Effector memory CD4-positive, alpha-beta T cell (primary cell): ENCODE measurements at places on chromosomes 16 and 17.

GRCh38 chr17:49580055-49580721, 4.5 kb downstream of the NXPH3 start:
- DNase-seq, result no peak

GRCh38 chr16:31920373-31920772, 46.8 kb downstream of the ZNF267 start:
- no peak for DNase-seq

GRCh38 chr17:34645594-34645993, 66.2 kb downstream of the TMEM132E start:
- no peak for DNase-seq

- no peak for DNase-seq
These were observed 31.8 kb downstream of the TOX3 start for GRCh38 chr16:52515068-52515671.

GRCh38 chr17:63840591-63841349, 1.7 kb downstream of the SMARCD2 start:
- no peak for DNase-seq

DNA sequence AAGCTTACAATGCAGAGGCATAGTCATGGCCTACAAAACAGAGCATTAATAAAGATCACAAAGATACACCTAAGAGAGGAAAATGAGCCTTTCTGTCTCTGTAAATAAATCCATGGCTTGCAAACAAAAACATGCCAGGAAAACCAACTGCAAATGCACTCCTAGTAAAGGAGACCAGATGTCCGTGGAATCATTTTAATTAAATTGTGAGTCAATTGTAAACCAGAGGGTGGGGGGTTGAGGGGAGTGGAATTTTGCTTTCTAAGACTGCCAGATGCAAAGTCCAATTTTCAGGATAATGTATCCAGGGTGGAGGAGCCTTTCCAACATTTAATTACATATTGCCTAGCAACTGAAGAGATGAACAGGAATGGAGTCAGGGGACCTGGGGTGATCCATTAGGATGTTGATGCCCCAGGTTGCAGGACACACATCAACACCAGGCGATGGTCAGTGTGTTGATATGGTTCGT, 390.3 kb upstream of the CCL2 start:
- DNase-seq, result no peak

- DNase-seq, result no peak
These were observed 92.9 kb downstream of the SMG6 start for GRCh38 chr17:2210726-2211125.
